ENCODE measurements at places on chromosomes 5 and 9.

GRCh38 chr5:117262572-117263131 is 688.0 kb upstream of the SEMA6A start:
- DNase-seq, result no peak

DNA sequence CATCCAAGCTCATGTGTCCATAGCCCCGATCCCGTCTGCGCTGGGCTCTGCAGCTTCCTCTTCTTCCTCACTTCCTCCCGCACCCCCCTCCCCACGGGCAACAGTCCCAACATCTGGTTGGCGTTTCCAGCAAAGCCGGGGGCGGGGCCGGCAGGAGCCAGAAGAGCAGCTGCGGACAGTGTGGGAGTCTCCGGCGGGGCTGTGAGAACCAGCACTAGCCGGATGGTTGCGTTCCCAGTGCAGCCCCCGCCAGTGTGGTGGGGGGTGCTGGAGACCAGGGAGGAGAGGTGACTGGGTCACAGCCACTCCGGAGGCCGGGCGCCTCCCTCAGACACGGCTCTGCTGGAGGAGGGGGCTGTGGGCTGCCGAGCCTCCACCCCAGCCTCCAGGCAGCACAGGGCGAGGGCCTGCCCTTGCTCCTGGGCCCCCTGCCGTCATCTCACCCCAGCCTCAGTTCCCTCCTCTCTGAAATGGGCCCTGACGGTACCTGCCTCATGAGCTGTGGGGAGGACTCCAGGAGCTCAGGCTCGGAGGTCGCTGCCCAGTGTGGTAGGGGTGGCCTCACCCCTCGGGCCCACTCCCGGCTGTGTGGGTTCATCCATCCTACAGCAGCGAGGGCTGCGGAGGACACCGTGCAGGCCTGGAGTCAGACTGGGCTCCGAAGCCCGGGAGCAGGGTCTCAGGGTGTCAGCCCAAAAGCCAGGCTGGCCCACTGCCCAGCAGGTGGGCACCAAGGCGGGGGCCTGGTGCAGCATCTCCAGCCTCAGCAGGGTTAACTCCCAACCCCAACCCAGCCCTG is 41.5 kb upstream of the NOTCH1 start:
- peak; percentile 52 for DNase-seq

DNA sequence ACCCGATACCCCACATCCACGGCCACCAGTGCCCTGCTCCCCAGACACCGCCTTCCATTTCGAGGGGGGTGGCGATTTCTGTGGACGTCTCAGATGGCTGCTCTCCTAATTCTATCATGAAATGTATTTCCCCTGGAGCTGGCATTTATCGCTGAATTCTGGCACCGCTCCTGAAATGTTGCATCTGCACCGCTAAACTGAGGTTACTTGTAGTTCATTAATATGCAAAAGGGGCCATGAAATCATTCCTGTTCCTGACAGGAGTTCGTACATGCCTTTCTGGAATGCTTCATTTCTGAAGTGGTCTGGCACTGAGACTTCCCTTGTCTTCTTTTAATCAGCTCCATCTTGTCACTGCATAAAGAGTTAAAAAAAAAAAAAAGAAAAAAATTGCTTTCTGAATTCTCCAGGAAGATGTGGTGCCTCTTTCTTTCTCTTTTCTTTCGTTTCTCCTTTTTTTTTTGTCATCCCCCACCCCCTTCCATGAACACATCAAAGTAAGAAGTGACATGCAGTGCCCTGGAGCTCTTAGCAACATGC is 97.7 kb upstream of the SMARCA2 start:
- no peak for DNase-seq

- no peak for DNase-seq
Measured at GRCh38 chr5:142621227-142621626, 64.7 kb downstream of the FGF1 start.

Data from common myeloid progenitor, CD34-positive (primary cell).